ENCODE measurements at places on chromosomes 7 and 10. TPM values are rescaled to one million over a fixed set of nuclear protein-coding genes. Genes with fewer than 3 reads are reported as not detected.

VPS26A gene
- 65.1 TPM for total RNA-seq

AKR1C8 gene
- not detected for total RNA-seq

RNF133 gene
- total RNA-seq: 0.20 TPM

DPCD gene
- 39.5 TPM for total RNA-seq

TRDMT1 gene
- 8.6 TPM for total RNA-seq

MOGAT3 gene
- not detected for total RNA-seq

TRPV6 gene
- total RNA-seq: 1.7 TPM

IGFBP1 gene
- total RNA-seq: 0.20 TPM

CTNNA3 gene
- 0.32 TPM for total RNA-seq

CREB5 gene
- total RNA-seq: 0.49 TPM

PRR15 gene
- total RNA-seq: 2.9 TPM

CHAT gene
- not detected for total RNA-seq

SPDYE16 gene
- total RNA-seq: not detected

OPN4 gene
- not detected for total RNA-seq

SSC4D gene
- total RNA-seq: 1.1 TPM

GBX1 gene
- 0.86 TPM for total RNA-seq

CDH23 gene
- not detected for total RNA-seq

PON3 gene
- total RNA-seq: 2.6 TPM

ADCYAP1R1 gene
- 0.12 TPM for total RNA-seq

CALCR gene
- 0.10 TPM for total RNA-seq

MBL2 gene
- not detected for total RNA-seq

CDK14 gene
- total RNA-seq: 10.2 TPM

C7orf33 gene
- total RNA-seq: not detected

GPR141 gene
- not detected for total RNA-seq

DMBT1 gene
- 0.17 TPM for total RNA-seq

HSPA12A gene
- 19.8 TPM for total RNA-seq

ANKRD1 gene
- not detected for total RNA-seq

PRLHR gene
- not detected for total RNA-seq

AUTS2 gene
- total RNA-seq: 0.93 TPM

Measured in HCT116 (cell line).